ENCODE measurements at places on chromosomes 2 and 18. TPM values are rescaled to one million over a fixed set of nuclear protein-coding genes. Genes with fewer than 3 reads are reported as not detected.

Gene PPP1R1C
- 8.8 TPM for total RNA-seq

Gene CRIM1
- 153 TPM for total RNA-seq

Gene BCS1L
- total RNA-seq, result 36.4 TPM

Gene SCYGR6
- not detected for total RNA-seq

Gene CD8B
- total RNA-seq, result 4.1 TPM

Gene CENPA
- 1.3 TPM for total RNA-seq

Gene SATB2
- 6.4 TPM for total RNA-seq

Gene FZD7
- total RNA-seq, result 10.4 TPM

Gene ING5
- 47.4 TPM for total RNA-seq

Gene MSTN
- 0.23 TPM for total RNA-seq

Gene DSC3
- total RNA-seq, result 0.03 TPM

Gene DSG4
- total RNA-seq, result not detected

GRCh38 chr2:74537140-74537539 lies 7.4 kb downstream of the HTRA2 start:
- DNase-seq, result no peak

DNA sequence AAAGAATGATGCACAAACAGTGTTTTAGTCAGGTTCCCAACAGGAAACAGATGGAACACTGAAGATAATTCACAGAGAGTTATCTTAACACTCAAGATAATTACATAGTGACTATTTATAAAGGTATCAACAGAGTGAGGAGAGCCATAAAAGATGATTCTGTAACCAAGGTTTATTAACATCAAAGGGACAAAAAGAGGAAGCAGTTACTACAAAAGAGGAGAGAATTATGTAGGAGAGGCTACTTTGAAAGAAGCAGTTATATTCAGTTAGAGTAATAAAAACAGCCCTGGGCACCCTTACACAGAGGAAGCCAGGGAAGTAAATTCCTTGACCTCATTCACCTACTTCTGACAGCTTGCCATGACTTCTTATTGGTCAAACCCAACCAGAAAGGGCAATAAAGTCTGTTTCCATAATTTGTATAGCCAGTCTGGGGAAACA lies 326.5 kb upstream of the SLC39A10 start:
- no peak for DNase-seq

GRCh38 chr2:149291881-149292280 lies 38.5 kb upstream of the LYPD6 start:
- DNase-seq, result no peak

DNA sequence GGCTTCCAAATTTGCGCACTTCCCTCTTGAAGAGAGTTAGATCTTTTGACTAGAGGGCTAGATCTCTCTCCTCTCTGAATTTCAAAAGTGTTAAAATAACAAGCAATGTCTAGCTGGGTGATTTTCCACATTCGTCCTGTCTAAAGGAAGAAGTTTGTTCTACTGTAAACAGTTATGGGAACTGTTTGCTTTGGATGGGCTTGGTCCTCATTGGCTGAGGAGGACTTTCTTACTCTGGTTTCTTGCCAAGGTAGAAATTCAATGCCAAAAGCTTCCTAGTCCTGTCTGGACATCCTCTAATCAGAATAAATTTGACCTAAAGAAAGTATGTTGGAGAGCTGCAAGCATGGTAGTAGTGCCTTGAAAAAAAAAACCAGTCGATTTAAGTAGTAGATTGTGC lies 47.4 kb upstream of the RAPH1 start:
- DNase-seq, result peak; percentile 49

- DNase-seq, result peak; percentile 62
These were observed 3.5 kb upstream of the RHOB start for GRCh38 chr2:20443276-20443920.

DNA sequence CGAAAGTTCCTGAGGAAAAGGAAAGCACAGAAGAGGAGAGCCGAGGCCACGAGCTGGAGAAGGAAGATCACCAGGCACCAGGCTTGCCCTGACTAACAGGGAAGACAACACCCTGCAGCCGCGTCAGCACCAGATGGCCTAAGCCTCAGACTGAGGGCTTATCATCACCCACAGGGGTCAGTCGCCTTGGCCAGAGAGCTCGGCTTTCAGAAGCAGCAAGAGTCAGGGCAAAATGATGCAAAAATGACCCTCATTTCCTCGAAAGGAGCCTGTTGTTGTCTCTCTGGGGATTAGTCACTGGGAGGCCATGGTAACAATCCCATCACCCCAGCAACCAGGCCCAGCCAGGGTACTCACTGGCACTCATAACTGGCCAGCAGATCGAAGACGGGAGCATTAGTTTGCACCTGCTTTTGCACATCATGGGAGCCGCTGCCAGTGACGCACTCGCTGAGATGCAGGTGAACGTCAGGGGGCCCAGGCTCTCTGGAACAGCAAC lies 42.7 kb upstream of the ZFP36L2 start:
- peak; percentile 76 for DNase-seq

- DNase-seq, result no peak
These were observed 10.2 kb downstream of the ZNF516 start for GRCh38 chr18:76484749-76485387.

- no peak for DNase-seq
These were observed 379.1 kb downstream of the MEIS1 start for GRCh38 chr2:66813976-66814375.

GRCh38 chr18:56576826-56577573 lies 61.4 kb downstream of the TXNL1 start:
- no peak for DNase-seq

- DNase-seq, result no peak
These were observed 87.8 kb upstream of the TFCP2L1 start for GRCh38 chr2:121372721-121373353.

- DNase-seq, result no peak
These were observed 463.7 kb upstream of the DSEL start for GRCh38 chr18:67980241-67980640.

DNA sequence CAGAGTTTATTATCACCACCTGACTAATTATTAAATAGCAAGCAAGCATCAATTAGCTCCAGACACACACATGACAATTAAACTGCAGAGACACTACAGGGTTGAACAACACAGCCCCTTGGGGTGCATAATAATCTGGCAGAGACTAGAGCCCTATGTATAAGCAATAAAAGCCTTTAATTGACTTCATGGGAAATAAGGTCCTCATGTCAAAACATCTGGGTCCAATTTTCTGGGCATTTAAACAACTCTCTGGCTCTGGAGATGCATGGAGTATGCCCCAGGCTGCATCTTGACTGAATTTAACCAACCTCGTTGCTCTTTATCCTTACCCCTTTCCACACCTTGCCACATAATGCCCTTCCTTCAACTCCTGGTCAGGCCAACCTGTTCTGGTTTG lies 270.7 kb upstream of the THUMPD2 start:
- no peak for DNase-seq

- DNase-seq, result no peak
These were observed 9.1 kb downstream of the MFSD6 start for GRCh38 chr2:190417045-190417842.

DNA sequence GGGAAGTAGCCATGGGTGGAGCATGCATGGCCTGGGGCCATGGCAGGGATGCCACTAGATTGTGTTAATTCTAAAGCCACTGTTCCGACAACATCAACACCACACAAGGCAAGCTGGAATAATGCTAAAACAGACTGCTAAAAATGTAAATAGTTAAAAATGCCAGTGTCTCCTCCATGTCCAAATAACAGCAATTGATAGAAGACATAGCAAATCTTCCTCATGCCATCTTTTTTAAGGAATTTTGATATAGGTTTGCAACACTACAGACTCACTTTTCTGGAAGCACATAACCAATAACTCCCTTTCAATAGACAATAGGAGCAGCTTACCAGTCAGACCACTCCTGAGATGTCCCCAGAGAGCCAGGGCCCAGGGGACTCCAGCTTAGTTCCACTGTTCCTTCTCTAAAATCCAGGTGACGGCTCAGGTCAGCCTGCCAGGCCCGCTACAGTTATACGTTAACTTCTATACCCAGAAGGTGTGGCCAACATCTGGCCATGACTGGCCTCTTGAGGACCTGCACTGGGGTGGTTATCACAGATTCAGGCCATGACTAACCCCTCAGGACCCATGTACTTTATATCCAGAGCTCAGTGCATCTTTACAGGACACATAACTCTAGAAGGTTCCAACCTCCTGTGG lies 20.3 kb downstream of the TUBB6 start:
- no peak for DNase-seq

DNA sequence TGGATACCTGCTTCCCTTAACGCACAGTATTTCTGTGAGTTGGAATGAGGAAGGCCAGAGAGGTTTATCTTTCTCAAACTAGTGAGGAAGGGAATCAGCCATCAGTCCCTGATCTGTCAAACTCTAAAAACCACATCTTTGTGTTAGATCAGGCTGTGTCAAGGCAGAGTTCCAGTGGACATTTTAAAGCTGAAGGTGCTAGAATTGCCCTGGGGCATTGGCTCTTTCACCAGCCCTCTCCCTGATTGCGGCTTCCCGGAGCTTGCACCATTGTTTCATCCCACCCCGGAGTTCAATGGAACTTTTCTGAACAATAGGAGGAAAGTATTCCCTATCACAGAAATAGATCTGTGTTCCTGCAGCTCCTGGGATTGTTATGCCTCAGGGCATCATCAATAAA lies 110.2 kb downstream of the RNF144A start:
- DNase-seq, result no peak

GRCh38 chr2:43199492-43200488 lies 26.6 kb downstream of the ZFP36L2 start:
- DNase-seq, result peak; percentile 42

DNA sequence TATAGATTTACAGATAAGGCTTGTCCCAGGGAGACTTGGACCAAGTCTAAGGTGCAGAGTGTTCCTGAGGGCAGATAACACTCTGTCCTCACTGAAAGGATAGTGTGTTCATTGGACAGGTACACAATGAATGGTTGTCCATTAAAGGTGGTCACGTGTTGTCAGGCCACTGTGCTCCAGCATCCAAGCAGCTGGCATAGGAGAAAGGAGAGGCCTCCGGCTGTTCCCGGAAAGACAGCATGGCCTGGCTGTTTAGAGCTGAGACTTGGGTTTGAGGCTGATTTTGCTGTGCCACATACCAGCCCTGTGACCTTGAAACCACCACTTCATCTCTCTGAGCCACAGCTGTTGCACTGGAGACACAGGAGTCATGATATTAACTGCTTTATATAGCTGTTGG lies 19.6 kb upstream of the SULT1C3 start:
- peak; percentile 84 for DNase-seq

GRCh38 chr18:76479351-76480238 lies 15.4 kb downstream of the ZNF516 start:
- DNase-seq, result no peak

DNA sequence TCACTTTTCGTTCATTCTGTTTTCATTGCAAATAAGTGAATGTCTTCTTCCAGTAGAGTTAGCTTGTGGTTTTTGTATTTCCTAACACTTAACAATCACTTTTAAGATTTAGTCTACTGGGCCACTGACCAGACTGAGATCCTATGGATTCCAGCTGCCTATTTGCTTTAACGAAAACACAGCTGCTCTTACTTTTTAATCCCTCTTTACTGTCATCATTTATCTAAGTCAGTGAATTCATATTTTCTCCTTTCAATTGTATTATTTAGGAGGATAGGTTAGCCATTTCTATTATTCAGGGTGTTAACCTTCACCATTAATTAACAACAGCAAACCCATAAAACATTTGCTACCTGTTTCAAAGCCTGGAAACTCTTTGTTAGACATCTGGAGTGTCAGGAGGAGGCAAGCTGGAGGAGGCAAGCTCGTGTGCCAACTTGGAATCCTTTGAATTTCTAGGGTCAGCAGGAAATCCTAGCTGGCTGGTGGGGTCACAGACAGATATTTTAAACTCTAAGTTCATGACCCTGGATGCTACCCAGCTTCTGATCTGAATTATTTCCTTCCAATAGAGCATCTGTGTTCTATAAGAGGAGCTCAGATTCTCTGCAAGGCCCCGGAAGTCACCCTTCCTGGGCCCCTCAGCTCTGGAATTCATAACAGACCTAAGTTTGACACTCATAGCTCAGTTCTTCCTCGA lies 385.3 kb downstream of the RBM43 start:
- no peak for DNase-seq

- no peak for DNase-seq
These were observed 433 bp downstream of the NPC1 start for GRCh38 chr18:23585897-23586248.

GRCh38 chr2:218137514-218137913 lies 11.7 kb downstream of the CXCR2 start:
- no peak for DNase-seq

DNA sequence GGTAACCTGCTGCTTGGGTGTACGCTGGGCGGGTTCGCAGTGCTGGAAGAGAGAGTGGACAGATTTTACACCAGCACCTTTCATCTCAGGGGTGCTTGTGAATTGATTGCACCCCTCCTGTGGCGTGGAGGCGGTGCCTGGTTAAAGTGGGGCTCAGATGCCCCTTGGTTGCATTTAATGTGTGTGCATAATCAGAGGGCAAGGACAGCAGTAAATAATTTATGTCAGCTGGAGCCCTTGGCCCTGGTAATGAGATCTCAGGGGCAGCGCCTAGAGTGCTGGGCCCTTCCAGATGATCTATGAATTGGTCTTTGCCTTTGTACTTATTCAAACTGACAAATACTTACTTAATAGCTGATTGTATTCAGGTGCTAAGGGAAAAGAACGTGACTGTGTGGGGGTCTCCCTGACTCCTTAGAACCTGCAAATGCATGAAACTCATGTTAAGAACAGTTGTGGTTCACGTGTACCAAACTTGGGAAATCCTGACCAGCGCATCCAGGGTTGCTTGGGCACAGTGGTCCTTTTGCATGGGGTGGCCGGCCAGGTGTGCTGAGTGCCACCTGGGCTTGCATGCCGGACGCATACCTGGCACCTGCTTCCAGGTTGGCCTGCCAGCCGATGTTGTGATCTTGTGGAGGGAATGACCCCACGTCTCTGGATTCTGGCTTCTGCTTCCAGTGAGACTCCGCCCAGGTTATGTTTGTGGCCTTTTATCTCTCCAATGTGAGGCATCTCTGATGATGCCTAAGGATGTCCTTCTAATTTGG lies 118.5 kb downstream of the AGAP1 start:
- DNase-seq, result no peak

DNA sequence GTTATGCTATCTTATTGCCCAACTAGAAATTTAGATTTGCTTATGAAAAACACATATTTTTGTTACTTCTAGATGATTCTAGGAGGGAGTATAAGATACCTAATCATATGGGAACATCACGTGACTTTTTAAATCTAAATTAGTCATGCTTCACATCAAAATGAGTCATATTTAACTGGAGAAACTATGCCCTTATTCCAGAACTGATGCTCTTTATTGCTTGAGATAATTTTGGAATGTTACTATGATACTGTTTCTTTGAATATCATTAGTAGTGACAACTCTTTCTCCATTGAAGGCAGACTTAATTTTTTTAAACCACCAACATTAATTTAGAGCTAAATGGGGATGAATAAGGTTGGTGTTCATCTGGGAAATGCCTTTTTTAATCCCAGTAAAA lies 19.9 kb upstream of the ELAC1 start:
- DNase-seq, result no peak

GRCh38 chr2:204468746-204469429 lies 76.4 kb upstream of the PARD3B start:
- DNase-seq, result no peak

DNA sequence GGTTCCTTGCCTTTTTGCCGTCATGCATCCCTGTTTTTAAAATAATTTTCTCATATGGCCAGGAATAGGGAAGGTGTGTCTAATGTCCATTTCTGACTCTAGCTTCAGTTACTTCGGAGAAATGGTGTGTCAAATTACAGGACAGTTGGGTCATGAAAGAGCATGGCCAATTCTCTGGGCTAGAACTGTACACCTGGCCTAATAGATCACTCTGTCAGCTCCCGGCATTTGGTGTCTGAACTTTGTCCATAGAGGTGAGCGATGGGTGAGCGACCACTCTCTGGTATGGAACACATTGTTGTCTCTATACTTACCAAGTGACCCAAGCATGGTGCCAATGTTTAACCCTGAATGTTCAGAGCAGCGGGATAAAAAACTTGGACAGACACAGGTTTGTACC lies 38.3 kb upstream of the ASB18 start:
- DNase-seq, result peak; percentile 8

Data from mucosa of gallbladder (tissue), 1 donor.